Activated effector memory CD4-positive, alpha-beta T cell treated with Interleukin-2 at 50 U/mL for 16 hours (primary cell): ENCODE measurements at places on chromosomes 1 and 21.

- no peak for DNase-seq
Measured at GRCh38 chr1:221141606-221142285, 262.5 kb downstream of the HLX start.

DNA sequence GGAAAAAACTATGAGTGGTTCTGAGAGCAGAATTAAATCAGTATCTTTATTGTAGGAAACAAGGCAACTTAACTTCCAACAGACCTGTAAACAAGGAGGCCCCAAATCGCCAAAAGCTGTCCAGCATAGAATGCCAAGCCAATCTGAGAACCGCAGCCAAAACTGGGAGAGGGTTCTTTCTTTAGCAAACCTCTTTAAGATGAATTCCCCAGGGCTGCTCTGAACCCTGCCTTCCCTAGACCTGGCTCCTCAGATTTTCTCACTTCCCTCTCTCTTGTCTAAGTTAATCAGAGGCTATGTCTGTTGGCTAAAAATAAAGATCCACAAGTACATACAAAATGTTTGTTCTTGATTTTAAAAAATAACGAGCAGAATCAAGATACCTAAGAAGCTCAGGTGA, 141.4 kb downstream of the SMYD3 start:
- no peak for DNase-seq

DNA sequence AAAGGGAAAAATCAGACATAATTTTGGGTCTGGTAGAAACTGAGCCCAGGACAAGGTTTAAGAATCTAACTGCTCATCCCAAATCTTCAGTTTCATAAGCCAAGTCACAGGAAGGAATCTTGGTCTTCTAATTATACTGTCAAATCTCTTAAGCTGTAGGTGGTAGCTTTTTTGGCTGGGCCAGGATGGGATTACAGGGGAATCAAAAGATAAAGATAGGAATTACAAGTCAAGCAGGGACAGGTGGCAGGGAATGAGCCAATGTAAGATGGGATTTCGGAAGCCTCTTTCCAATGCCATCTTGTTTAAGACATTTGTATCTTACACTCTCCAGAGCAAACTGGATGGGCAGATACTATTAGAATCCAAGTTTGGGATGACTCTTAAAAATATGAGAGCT, 383.5 kb downstream of the KCNH1 start:
- DNase-seq, result no peak

- no peak for DNase-seq
Measured at GRCh38 chr1:56317722-56318121, 261.6 kb downstream of the PLPP3 start.

DNA sequence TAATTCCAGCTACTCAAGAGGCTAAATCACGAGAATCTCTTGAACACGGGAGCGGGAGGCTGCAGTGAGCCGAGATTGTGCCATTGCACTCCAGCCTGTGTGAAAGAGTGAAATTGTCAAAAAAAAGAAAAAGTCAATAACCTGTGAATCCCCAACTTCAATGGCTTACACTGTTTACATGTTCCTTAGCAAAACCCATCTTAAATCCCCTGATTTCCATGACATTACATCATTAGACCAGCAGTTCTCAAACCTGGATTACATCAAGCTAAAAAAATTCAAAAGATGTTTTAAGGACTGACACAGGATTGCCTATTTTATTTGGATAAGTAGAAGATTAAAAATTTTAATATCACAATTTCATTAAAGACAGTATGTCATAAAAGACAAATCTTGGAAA, 12.4 kb downstream of the GPBP1L1 start:
- no peak for DNase-seq

DNA sequence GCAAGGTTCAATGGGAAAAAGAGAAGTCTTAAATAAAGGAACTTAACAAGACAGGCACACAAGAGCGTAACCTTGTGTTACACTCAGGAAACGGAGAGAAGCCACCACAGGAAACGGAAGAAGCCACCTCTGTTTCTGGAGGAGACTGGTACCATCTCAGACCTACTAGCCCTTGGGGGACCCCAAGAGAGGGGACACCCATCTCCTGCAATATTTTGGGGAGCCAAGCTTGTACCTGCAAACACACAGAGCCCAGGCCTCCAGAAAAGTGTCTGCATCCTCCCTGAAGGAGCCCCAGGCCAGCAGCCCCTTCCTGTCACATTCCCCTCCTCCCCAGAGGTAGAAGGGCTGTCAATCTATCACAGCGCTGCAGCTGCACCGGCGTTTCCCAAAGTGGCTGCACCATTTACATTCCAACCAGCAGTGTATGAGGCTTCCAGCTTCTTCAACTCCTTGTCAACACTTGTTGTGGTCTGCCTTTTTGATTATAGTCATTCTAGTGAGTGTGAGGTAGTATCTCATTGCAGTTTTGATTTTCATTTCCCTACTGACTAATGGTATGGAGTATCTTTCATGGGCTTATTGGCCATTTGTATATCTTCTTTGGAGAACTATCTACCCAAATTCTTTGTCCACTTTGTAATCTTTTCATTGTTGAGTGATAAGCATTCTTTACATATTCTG, 23.0 kb upstream of the PADI1 start:
- no peak for DNase-seq
